ENCODE measurements at places on chromosomes 2 and 18. TPM values are rescaled to one million over a fixed set of nuclear protein-coding genes. Genes with fewer than 3 reads are reported as not detected.

Gene LGALSL
- total RNA-seq: 3.2 TPM

Gene GRP
- not detected for total RNA-seq

Gene RGPD4
- total RNA-seq: not detected

Gene REG3G
- not detected for total RNA-seq

Gene CIB4
- total RNA-seq: not detected

Gene CAPN14
- total RNA-seq: under 0.01 TPM

Gene TTC31
- total RNA-seq: 8.6 TPM

Gene FHOD3
- 5.2 TPM for total RNA-seq
